Activated CD4-positive, alpha-beta T cell treated with anti-CD3 and anti-CD28 coated beads for 48 hours (primary cell): ENCODE measurements at places on chromosomes 5 and 9.

DNA sequence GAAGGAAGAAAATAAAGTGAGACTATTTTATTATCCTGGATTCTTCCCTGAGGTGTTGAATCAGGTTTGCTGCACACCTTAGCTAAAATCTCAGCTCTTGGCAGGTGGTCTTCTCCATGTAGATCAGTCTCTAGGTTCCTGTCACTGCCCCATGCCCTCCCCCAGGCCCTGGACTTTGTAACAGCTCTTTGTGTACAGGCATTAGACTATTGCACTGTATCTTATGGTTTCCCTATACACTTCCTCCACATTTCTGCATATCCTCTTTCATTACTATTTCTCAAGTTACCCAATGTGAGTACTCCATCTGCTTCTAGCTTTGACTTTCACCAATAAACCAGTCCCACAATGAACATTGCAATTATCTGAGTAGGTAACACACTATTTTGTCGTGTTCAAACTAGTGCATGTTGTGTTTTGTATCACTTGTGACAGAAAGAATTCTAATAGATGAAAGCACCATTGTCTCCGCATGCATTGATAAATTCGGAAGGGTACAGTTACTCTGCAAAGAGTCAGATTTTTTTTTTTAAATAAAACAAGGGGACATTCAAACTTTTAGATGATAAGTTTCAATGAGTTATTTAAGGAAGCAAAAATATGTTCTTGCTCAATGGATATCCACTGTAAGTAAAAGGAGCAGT, 1348.7 kb upstream of the C9orf72 start:
- DNase-seq: no peak

DNA sequence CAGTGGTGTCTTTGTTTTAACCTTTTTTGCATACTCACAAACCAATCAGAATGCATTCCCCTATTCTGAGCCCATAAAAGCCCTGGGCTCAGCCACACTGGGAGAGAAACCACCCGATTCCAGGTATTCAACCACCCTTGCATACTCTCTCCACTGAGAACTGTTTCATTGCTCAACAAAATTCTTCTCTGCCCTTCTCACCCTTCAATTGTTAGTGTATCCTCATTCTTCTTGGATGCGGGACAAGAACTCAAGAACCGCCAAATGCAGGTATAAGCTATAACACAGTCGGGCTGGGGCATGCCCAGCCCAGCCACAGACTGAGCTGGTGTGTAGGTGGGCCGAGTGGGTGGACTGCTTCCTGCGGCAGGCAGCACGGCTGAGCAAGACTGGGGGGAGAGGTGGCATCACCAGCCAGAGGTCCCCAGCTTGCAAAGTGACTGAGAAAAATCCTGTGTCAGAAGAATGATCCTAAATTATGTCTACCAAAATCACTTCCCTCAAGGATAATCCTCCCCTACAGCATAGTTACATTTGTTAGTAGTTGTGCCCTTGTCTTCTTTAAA, 141.0 kb downstream of the SSBP2 start:
- DNase-seq: no peak

DNA sequence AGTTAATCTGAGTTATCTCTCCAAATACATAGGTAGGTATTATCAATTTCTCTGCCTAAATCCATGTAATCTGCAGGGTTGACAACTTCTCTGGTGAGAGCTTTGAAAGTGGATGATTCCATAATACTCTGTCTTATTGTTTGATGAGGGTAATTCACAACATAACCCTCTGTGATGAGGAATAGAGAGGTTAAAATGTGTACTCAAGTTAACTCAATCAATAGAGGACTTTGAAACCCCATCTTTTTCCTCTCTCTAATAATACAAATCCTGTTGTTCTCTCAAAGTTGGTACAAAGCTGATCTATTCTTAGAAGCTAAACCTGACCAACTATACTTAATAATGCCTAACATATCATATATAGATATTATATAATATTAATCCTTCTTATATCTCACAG, 100.1 kb downstream of the PLPPR1 start:
- no peak for DNase-seq

DNA sequence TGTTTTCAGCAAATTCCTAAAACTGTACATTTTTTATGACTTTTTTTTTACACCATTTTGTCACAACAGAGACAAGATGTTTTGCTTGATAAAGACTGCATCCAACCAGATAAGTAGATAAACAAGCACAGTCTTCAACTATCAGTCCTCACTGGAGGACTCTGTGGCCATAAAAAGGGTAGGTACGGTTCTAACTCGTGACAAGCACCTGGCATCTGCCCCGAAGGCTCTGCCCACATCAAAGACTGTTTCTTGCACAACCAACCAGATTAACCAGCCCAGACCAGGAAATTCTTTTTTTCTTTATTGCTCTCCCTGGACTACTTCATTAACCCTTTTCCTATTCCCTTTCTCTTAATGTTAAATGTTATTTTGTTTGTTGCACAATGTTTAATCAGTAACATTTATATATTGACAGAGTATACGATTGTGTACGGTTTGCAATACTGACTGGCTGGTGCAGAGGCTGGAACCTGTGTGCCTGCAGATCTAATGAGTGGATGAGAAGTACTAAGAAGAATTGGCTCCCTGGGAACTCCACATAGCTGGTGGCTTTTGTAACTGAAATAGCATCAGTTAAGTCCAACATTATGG, 74.1 kb downstream of the SERINC5 start:
- peak; percentile 53 for DNase-seq

GRCh38 chr5:175443514-175444059, 395 bp downstream of the DRD1 start:
- DNase-seq: no peak

- peak; percentile 25 for DNase-seq
Measured at GRCh38 chr9:7974335-7974960, 174.9 kb upstream of the DMAC1 start.

- DNase-seq: no peak
Measured at GRCh38 chr9:108851138-108851537, 4.6 kb downstream of the ACTL7B start.

DNA sequence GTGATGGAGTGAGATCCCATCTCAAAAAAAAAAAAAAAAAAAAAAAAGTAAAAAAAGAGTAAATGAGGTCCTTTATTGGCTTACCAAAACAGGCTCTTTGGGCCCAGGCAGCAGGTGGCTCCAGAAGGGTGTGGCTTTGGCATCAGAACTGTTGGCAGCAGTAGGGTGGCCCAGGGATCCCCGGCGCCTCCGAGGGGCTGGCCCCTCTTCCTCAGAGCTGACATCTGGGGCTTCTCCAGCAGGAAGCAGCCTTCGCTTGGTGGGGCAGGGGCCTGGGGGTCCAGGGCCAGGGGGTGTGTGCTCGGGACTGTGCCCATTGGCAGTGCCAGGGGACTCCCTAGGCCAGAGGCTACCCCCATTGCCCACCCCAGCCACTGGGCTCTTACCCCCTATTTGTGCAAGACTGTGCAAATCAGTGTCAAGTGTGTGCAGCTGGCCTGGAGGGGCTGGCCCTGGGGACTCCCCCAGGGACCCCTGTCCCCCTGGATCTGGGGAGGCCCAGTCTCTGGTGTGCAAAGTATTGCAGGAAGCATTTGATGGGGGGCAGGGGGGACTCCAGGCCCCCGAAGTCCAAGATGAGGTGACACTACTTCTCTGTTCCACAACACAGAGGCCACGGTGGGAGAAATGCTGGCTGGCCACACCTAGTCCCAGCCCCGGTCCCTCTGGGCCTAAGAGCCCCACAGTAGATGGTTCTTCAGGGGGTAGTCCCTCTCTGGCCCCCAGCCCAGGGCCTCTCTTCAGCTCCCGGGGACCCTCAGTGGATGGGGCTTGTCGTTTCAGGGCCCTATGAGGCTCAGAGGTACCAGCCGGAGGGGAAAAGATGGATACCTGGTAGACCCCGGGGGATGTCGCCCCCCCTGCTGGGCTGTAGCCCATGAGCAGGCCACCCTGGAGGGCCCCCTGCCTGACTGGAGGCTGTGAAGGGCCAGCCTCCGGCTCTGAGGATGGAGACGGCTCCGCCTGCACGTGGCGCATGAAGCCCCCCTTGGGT, 4.7 kb upstream of the STOML2 start:
- DNase-seq: no peak

DNA sequence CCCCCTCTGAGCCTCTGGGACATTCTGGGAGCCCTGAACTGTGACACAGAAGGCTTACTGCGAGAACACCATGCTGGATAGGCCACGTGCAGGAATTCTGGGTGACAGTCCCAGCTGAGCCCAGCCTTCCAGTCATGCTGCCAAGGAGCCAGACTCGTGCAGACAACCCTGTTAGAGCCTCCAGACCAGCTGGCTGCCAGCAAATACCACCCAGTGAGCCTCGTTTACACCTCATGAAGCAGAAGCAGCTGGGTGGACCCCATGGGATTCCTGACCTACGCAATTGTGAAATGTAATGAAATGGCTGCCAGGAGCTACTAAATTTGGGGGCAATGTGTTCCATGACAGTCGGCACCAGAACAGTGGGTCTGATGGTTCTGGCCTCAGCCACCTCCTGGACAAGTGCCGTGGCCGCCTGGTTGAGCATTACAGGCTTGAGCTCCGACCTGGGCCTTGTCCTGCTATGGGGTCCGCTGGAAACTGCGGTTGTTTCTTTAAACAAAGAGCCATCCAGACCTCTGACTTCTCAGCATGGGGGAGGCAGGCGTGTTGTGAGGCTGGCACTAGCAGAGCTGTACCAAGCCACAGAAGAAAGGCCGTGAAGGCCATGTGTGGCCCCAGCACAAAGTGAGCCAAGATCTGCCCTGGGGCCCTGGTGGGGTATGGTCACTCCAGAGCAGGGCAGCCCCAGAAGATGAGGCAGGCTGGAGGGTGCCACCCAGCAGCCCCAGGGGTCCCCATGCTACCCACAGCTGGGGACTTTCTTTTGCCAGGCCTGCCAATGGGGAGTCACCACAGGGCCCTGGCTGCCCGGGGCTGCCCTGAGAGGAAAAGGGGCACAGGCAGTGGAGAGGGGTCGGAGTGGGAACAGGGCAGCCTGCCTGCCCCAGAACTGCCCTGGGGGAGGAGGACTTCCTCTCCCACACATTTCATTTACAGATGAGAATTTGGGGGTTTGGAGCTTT, 19.3 kb upstream of the RXRA start:
- no peak for DNase-seq

DNA sequence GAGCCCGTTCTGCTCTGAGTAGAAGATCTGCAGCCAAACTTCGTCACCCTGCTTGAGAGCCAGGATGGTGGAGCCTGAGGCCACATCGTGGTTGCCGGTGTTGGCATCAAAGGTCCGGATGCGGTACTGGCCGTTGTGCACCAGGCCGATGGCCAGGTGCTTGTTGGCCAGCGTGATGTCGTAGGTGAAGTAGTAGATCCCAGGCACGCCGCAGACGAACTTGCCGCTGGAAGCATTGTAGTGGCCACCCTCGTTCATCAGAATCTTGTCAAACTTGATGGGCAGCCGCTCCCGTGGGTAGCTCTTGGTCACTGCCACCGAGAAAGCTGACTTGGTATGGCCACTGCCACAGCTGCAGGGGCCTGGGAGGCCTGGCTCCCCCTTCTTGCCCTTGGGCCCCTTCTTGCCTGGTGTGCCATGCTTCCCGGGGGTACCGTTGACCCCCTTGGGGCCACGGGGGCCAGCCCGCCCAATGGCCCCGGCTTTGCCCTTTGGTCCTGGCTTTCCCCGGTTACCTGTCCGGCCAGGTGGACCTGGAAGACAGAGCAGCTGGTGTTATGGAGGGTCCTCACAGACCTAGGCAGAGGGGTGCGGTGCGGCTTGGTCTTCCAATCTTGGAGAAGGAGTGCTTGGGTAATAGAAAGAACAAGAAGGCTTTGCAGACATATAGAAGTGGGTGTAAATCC, 21.0 kb downstream of the C1QTNF2 start:
- DNase-seq: no peak

DNA sequence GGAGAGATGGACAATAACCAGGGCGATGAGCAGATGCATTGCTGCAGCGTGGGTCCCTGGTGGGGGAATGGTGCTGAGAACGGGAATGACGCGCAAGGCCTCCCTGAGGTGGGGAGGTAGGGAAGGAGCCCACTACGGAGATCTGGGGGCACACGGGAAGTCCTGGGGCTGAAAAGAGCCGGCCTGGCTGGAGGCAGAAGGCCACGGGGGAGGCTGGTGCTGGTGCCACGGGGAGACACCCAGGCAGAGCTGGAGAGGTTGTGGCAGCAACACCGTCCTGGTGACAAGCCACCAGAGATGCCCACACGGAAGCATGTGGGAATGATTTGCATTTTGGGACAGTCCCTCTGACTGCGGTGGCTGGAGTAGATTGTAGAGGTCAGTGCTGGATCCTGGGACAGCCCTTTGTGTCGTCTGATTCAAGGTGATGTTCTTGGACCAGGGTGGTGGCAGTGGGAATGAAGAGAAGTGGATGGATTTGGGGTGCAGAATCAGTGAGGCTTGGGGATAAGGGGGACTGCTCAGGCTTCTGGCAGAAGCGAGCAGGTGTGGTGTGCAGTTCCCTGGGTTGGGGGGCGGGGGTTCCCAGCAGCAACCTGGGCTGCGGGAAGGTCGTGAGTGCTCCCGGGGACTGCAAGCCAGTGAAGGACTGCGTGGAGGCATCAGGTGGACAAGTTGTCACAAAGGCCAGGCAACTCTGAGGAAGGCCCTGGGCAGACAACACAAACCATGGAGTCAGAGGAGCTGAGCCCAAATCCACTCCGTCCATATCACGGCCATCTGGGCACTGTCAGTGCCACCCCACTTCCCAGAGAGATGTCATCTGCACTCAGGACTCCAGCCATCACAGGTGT, 25.2 kb upstream of the CNOT6 start:
- DNase-seq: no peak

DNA sequence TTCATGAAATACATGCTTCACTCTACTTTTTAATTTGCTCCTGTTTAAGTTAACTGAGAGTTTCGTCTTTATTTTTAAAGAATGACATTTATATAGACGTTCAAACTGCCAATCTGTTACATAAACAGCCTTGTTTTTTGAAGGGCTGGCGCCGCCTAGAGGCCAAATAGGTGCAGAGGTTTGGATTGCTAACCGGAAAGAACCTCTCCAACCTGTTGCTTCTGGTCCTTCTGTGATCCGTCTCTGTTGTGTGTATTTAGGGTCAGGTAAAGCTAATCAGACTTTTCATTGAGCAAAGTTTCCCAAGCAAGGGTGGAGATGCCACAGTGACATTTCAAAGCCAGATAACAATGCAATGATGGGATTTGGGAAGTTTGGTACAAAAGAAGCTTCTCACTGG, 39.5 kb upstream of the GLIS3 start:
- DNase-seq: peak; percentile 88

GRCh38 chr9:6893350-6894131, 135.8 kb downstream of the KDM4C start:
- DNase-seq: no peak

DNA sequence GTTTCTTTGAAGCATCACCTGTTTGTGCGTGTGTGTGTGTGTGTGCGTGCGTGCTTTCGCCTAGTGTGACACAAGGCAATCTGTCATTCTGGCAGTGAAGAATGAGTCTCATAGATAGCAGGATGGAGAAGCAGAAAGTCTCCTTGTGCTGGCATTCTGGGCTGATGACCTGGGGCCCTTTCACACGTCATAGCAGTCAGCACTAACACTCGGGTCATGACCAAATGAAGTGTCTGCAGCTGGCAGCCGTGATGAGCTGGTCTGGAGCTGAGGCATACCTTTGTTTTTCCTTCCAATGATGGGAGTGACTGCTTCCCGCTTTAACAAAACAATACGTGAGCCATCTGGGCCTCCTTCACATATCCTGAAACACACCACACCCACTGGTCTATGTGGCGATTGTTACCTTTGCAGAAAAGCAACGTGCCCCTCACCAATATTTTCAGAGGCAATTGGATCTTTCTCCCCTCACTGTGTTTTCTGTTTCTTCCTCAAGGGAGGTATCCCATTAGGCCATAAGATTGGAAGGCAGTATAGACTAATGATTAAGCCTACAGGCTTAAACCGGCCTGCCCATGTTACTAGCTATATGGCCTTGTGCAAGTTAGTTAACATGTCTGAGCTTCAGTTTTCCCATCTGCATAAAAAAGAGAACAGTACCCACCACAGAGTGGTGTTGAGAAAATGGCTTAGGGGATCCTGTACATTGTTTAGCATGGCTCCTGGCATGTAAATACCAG, 88.8 kb downstream of the SREK1 start:
- no peak for DNase-seq
